Activated naive CD8-positive, alpha-beta T cell treated with anti-CD3 and anti-CD28 coated beads for 36 hours (primary cell): ENCODE measurements at places on chromosomes 11 and 22. TPM values are rescaled to one million over a fixed set of nuclear protein-coding genes. Genes with fewer than 3 reads are reported as not detected.

The WT1 gene
- total RNA-seq = not detected

The CCDC116 gene
- 0.29 TPM for total RNA-seq

The GAL3ST1 gene
- not detected for total RNA-seq

The ASCL2 gene
- 2.9 TPM for total RNA-seq

The NXPE2 gene
- total RNA-seq = not detected

The BBOX1 gene
- not detected for total RNA-seq

The LAMTOR1 gene
- total RNA-seq = 65.5 TPM

The SLC7A4 gene
- 0.44 TPM for total RNA-seq

The DDIAS gene
- 28.8 TPM for total RNA-seq

The APOA1 gene
- not detected for total RNA-seq

The CDC42BPG gene
- 0.54 TPM for total RNA-seq

The DRD4 gene
- total RNA-seq = 0.26 TPM

The KRTAP5-10 gene
- total RNA-seq = not detected

The SMC1B gene
- 2.1 TPM for total RNA-seq

The TNRC6B gene
- total RNA-seq = 37.5 TPM

The VPS11 gene
- 20.2 TPM for total RNA-seq

The RHOD gene
- total RNA-seq = 0.78 TPM

The PNPLA5 gene
- not detected for total RNA-seq

The KCNQ1 gene
- 9.6 TPM for total RNA-seq

The CECR2 gene
- total RNA-seq = 0.10 TPM

The HIPK3 gene
- total RNA-seq = 31.3 TPM

The ALG9 gene
- 36.8 TPM for total RNA-seq

The ARHGAP42 gene
- 0.58 TPM for total RNA-seq

The OR6T1 gene
- not detected for total RNA-seq

The MAPK8IP1 gene
- 0.54 TPM for total RNA-seq

The IPO7 gene
- 195 TPM for total RNA-seq

The KRTAP5-7 gene
- total RNA-seq = not detected

The GRK3 gene
- 29.4 TPM for total RNA-seq

The SYTL2 gene
- total RNA-seq = 7.6 TPM

The FAT3 gene
- not detected for total RNA-seq

The IGF2 gene
- total RNA-seq = 0.08 TPM

The WNT11 gene
- not detected for total RNA-seq

The KMT5B gene
- 18.4 TPM for total RNA-seq

The MYBPC3 gene
- not detected for total RNA-seq

The DMC1 gene
- 14.5 TPM for total RNA-seq

The TEX12 gene
- total RNA-seq = 0.25 TPM

The CYP2D6 gene
- 1.6 TPM for total RNA-seq

The SELENOM gene
- total RNA-seq = 6.4 TPM
